ENCODE measurements at places on chromosomes 2 and 18. TPM values are rescaled to one million over a fixed set of nuclear protein-coding genes. Genes with fewer than 3 reads are reported as not detected.
A peak's percentile ranks its signal among the peaks of the same experiment; 100 is the strongest.

DNA sequence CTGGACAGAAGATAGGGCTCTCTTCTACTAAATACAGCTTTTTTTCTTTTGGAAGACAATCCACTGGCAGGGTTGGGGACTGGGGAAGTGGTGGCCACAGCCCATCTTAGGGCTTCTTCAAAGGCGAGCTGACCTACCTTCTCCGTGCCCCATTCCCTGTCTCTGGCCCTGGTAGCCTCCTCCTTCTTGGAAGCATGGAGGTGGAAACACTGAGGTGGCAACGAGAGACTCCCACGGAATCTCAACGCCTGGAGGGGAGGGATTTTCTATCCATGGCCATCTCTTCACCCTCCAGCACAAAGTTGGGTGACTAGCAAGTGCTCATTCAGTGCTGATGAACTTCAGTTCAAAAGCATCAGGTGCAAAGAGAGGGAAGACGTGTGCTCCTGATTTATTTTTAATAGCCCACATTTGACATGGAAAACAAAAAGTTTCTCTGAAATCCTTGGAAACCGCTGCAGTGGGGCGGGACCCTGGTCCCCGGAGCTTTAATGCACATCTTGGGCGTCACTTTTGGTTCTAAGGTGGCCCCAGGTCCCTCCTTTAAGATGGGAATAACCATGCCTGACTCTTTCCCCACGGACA is 633 bp upstream of the ARMC9 start:
- no peak for DNase-seq

- no peak for DNase-seq
Measured at GRCh38 chr2:171807831-171808393, 86.1 kb downstream of the SLC25A12 start.

DNA sequence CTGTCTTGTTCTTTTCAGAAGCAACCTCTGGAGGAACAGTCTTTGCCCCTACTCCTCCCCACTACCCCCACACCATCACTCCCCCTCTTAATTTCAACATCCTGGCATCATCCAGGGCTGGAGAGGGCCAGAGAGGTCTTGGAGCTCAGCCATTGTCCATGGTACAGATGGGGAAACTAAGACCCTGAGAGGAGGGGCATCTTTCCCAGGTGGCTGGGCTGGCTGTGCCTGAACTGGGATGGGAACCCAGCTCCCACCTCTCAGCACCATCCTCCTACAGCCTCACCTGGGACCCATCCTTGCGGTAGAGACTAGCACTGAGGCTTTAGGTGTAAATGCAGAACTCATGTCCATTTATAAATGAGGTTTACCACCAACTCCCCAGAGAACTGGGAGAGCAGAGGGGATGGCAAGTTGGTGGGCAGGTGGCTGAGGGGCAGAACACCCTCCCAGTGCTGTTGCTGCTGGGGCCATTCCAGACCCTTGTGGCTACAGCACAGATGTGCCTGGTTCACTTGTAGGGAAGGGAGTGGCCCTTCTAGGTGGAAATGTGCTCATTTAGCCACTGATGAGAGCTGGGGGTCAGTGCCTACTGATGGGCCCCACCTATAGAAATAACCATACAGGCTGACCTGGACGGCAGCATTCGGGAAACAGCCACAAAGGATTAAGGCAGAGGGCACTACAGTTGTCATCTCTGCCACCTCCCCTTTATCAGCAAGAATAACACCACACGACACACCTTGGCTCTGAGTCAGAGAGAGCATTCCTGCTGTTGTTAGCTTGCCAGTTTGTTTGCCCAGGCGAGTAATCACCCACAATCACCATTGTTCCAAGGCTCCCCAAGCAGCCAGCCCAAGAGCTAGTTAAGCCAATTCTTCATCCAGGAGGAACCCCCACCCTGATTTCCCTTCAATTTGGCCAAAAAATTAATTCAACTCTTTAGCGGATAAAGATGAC is 2.1 kb downstream of the MLPH start:
- peak; percentile 31 for DNase-seq

DNA sequence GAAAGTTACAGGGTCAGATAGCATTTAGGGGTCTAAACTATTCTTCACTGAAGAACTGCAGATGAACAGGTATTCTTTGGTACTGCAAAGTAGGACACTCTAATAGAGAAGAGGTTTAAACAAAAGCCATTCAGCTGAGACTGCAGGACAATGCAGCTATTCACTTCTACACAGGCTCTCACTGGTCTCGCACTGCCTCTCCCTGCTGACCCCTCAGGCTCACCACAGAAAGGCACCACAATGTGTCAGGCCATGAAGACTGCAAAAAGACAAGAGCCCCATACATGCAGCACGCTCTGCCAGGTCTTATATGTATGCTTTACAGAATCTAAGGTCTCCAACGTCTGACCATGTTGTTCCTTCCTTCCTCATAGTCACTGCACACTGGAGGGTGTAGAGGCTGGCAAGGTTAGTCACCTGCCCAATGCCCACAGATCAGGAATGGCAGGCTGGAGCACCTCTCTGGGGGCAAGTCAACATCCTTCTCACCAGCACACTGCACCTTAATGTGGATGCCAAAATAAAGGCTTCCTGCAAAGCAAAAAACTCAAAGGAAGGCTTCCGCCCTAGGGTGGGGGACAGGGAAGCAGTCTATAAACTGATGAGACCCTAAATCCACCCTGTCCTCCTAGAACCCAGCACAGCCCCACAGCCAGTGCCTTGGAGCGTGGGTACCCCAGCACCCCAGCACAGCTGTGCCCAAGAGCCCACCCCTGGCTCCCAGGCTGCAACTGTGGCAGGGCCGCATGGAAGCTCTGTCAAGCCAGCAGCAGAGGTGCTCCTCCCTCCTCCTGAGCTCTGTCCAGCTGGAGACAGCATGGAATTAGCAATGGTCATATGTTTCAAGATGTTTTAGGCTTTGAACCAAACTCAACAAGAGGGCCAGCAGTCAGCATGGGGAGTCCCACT is 10.7 kb upstream of the RNU4ATAC start:
- no peak for DNase-seq

- no peak for DNase-seq
Measured at GRCh38 chr2:63723709-63724108, 118.0 kb upstream of the UGP2 start.

DNA sequence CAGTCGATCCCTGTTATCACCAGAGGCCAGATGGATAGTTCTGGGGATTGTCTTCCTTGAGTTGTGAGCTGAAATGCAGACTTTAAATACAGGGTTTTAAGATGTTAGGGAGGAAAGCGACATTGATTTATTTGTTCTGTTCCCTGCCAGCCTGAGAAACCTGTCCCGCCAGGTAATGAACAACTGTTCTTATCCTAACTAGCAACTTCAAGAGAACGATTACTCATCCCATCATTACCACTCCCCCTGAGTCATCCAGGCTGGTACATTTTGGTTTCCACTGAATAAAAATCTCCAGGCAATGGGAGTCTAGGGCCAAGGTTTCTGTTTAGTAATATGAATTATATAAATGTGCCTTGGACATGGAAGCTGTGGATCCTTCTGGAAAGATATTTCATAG is 131.2 kb downstream of the LYPD6B start:
- DNase-seq: no peak

- DNase-seq: peak; percentile 48
Measured at GRCh38 chr2:68251187-68251854, 1.0 kb downstream of the PPP3R1 start.

- DNase-seq: no peak
Measured at GRCh38 chr18:12840382-12840781, 43.7 kb downstream of the PTPN2 start.

GRB14 gene
- total RNA-seq: 6.0 TPM

ZFP36L2 gene
- 9.5 TPM for total RNA-seq

IL1RN gene
- total RNA-seq: not detected

VIT gene
- total RNA-seq: not detected

Data from H7 (cell line).